ENCODE measurements at places on chromosomes 6 and 20.

DNA sequence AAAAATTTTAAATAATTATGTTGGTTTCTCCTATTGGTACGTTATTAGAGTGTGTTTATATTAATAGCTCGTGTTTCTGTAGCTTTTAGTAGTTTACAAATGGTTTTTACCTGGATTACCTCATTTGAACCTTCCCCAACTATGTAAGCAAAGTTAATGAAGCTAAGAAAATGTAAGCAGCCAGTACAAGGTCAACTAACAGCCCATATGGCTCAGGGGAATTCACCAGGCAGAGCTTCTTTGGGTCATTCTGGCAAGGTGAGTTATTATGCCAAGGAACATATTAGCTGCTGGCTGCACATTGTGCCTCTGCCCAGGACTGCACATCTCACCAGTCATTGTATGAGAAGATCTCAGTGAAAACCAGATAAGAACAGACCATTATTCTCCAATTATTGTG, 27.0 kb upstream of the MARCKS start:
- DNase-seq: no peak

- DNase-seq: no peak
Measured at GRCh38 chr6:156808287-156808686, 31.1 kb downstream of the ARID1B start.

GRCh38 chr6:41584205-41584604, 38.0 kb downstream of the FOXP4 start:
- no peak for DNase-seq

- DNase-seq: no peak
Measured at GRCh38 chr20:8209061-8209460, 77.0 kb downstream of the PLCB1 start.

DNA sequence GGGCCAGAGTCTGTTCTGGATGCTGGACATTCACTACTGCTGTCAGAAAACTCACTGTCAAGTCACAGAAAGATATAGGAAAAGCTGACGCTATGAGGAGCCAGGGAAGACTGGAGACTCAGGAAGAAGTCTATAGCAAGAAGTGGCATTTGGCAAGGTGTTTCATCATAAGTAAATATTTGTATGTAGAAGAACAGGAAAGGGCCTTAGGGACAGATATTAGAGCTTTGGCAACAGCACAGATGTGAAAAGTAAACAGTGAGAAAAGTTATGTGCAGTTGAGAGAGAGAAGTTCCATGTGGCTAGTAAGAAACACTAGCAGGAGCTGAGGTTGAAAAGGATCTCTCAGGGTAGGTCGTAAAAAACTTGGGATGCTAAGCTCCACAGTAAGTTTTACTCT, 868.9 kb downstream of the PHF3 start:
- DNase-seq: no peak

- peak; percentile 97 for DNase-seq
Measured at GRCh38 chr6:161434921-161435747, 161.3 kb upstream of the AGPAT4 start.

- DNase-seq: no peak
Measured at GRCh38 chr20:60035486-60035885, 77.3 kb downstream of the CDH26 start.

GRCh38 chr6:142802124-142802523, 142.9 kb downstream of the HIVEP2 start:
- DNase-seq: peak; percentile 97

DNA sequence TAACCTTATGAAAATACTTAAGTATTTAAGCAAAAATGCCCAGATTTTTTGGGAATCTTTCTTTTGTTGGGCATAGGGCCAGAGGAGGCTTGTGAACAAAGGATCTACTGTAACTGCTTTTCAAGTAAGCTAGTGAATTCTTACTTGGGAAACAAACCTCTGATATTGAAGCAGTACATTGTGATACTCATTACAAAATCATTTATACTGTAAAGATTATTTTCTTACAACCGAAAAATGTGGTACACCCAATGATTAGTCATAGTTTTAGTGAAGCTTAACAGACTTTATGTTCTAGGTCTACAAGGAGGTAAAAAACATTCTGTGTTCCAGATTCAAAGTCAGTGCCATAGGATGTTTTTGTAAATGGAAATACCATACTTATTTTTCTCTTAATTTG, 272.9 kb upstream of the KCNQ5 start:
- peak; percentile 21 for DNase-seq
